ENCODE measurements at places on chromosomes 7 and 10.
A peak's percentile ranks its signal among the peaks of the same experiment; 100 is the strongest.

GRCh38 chr7:1404898-1405548 lies 54.2 kb downstream of the MICALL2 start:
- no peak for DNase-seq

GRCh38 chr10:26157734-26158133 lies 58.8 kb upstream of the GAD2 start:
- DNase-seq = no peak

- peak; percentile 58 for DNase-seq
Measured at GRCh38 chr7:132655131-132655727, 79.0 kb upstream of the PLXNA4 start.

- DNase-seq = no peak
Measured at GRCh38 chr7:22351878-22352277, 5.1 kb downstream of the RAPGEF5 start.

- no peak for DNase-seq
Measured at GRCh38 chr10:25766213-25766612, 167.8 kb upstream of the MYO3A start.

DNA sequence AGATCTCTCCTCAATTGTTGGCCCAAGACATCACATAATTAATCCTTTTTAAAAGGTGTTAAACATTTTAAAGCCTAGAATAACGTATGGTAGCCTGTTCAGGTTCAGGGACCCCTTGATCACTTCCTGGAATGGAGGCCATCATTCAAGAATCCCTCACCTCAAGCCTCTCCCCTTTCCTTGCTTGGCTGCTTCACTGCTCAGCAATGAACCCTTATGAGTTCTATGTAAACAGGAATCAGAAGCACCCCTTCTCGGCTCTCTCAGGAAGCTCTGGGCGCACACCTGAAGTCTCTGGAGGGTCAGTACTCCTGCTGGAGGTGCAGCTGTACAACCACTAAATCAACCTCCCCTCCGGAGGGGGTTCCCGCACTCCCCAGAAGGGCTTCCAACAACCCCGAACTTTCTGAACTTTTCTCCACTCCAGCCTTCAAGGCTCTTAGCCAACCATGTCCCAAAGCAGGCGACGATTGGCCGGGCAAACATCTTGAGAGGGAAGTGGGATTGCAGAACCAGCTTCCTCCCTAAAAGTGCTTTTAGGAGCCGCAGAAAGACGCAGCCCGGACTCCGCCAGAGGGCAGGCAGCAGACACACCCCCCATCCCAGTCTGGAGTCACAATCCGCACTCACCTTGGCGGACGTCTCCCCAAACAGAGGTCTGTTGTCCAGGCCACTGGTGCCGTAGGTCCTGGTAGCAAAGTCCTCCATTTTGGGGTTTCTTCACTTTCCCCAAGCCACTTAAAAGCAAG lies 562 bp downstream of the TMEM243 start:
- peak; percentile 32 for DNase-seq

GRCh38 chr10:90911133-90912051 lies 9.5 kb downstream of the ANKRD1 start:
- peak; percentile 84 for DNase-seq

DNA sequence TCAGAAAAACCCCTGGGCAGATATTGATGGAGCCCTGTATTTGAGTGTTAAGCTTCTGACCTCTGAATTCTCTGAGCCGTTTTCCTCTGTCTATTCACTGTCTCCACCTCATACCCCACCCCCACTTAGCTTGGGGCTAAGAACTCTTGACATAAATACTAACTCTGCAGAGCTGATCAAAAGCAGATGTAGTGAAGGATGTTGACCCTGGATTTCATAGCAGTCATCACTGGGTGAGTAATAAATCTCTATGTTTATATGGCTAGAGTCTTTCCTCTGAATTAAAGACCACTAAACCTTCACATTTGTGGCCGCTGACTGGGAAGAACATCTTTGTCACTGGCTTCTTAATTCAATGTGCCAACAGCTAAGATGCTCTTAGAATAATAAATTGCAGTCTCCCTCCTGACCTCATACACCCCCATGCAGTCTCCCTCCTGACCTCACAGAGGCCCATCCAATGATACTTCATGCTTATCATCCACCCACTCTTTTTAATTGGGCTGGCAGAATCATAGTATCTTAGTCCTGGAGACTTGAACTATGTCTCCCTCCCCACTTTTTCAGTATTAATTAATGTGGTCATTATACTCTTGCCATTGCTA lies 78.0 kb upstream of the MACROH2A2 start:
- peak; percentile 63 for DNase-seq

GRCh38 chr10:89553064-89553734 lies 17.8 kb upstream of the SLC16A12 start:
- peak; percentile 90 for DNase-seq

- peak; percentile 43 for DNase-seq
Measured at GRCh38 chr7:2760098-2760889, 72.3 kb downstream of the AMZ1 start.

DNA sequence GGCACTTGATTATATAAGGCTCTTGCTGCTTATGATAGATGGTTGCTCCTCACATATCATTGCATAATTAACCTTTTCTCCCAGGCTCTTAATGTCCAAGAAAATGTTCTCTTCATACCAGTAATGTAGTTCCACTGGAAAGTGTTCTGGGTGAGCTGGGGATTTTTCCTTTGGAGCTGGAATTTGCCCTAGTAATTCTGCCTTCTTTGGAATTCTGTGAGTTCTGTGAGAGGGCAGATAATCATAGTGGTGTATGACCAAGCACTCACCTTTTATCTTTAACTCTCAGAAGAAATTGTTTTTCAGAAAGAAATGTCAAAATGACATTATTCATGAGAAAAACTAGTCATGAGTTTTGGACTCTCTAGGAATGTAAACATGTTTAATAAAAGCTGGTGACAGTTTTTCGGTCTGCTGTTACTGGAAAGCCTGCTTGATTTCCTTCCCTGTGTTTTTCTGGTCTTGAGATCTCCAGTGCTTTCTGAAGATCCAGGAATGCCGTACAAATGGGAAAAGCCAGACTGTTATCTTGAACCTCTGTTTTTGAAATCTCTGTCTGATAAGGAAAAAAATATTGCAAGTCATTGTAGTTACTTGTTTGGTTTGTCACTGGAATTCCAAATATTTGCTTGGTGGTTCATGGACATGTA lies 148.3 kb upstream of the PRPS1L1 start:
- DNase-seq = no peak

DNA sequence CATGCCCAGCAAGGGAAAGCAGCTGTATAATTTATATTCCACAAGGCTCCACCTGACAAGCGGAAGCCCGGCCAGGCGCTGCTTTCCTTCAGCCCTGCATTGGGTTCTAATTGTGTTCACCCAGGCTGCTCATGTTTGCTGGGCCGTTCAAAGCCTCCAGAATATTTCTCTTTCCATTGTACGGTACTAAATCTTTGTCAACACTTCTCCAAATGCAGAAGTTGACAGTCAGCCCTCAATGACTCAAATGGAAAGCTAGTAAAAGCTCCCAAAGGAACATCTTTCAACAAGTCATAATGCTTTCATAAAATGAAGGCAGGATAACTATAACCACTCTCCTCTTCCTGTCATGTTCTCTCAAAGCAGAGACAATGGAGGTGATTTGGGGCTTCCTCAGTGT lies 17.8 kb upstream of the CPXM2 start:
- DNase-seq = no peak

DNA sequence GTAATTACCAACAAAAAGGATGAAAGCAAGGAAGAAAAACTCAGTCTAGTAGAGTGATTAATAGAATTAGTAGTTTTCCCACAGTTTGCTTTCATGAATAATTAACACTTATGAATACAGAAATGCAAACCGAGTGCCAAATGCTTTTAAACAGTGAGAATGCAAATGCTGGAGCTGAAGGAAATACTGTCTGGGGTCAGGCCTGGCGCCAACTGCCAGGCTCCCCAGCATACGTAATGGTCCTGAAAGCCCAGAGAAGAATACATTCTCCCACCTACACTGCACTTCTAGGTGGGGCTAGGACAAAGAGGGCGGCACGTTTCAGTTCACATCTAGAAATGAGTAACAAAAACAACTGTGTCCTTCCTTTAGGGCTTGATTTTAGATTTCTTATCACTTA lies 30.0 kb downstream of the GLUD1 start:
- DNase-seq = no peak

DNA sequence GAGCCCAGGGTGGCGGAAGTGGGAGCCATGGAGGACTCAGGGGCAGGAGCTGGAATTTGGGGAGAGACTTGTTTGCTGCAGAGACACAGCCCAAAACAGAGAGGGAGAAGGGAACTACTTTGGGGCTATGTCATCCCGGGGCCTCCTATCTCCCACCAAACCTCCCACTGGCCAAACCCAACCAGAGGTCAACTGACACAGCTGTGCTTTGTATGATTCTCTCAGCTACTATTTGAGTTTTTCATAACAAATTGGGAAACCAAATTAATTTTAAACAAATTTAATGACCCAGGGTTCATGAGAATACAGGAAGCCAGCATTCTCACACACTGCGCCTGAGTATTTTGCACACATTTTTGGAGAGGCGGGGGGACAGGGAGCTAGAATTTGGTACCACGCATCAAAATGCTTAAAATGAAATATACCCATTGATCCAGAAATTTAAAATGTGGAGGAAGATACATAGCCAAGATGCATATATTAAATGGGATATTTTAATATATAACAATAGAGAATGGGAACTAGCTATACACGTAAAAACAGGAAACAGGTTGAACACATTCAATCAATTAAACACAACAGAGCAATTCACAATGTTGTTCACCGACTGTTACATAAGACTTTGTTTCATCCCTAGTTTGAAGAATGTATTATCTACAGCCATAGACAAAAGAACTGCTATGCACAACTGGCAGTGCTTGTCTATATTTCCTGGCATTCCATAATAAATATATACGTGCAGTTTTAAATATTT lies 105.3 kb downstream of the PARD3 start:
- DNase-seq = no peak

- no peak for DNase-seq
Measured at GRCh38 chr10:52768001-52768532, 4.5 kb downstream of the MBL2 start.

- DNase-seq = no peak
Measured at GRCh38 chr7:112036071-112036470, 170.1 kb downstream of the DOCK4 start.
